ENCODE measurements at places on chromosomes 16 and 17. TPM values are rescaled to one million over a fixed set of nuclear protein-coding genes. Genes with fewer than 3 reads are reported as not detected.

The MAP2K6 gene
- total RNA-seq, result 4.0 TPM

The MEOX1 gene
- under 0.01 TPM for total RNA-seq

The PRRT2 gene
- total RNA-seq, result 1.3 TPM

The ST6GALNAC2 gene
- 1.0 TPM for total RNA-seq

The DPEP1 gene
- total RNA-seq, result 0.65 TPM

The ZG16 gene
- not detected for total RNA-seq

The KRT23 gene
- 0.46 TPM for total RNA-seq

The CTRL gene
- 0.74 TPM for total RNA-seq

The ACE gene
- 7.6 TPM for total RNA-seq

The STX1B gene
- 0.71 TPM for total RNA-seq

The C17orf58 gene
- 11.5 TPM for total RNA-seq

The AOC3 gene
- 1.6 TPM for total RNA-seq

The OTOP2 gene
- not detected for total RNA-seq

The ASPHD1 gene
- total RNA-seq, result 7.3 TPM

The PRR35 gene
- total RNA-seq, result not detected

The KRT24 gene
- not detected for total RNA-seq

The COQ7 gene
- total RNA-seq, result 21.1 TPM

The DHRS7C gene
- not detected for total RNA-seq

The ERN2 gene
- not detected for total RNA-seq

The WNT9B gene
- not detected for total RNA-seq

The MYH1 gene
- 0.09 TPM for total RNA-seq

The CACNG3 gene
- total RNA-seq, result not detected

The HID1 gene
- 0.28 TPM for total RNA-seq

The SAMD14 gene
- total RNA-seq, result 1.4 TPM

The CNGB1 gene
- total RNA-seq, result not detected

The CCDC47 gene
- total RNA-seq, result 55.9 TPM

The EPX gene
- total RNA-seq, result not detected

The TSC2 gene
- total RNA-seq, result 37.8 TPM

The WNT3 gene
- 0.71 TPM for total RNA-seq

The DNAH9 gene
- not detected for total RNA-seq

The CEMP1 gene
- total RNA-seq, result not detected

The TPPP3 gene
- 1.00 TPM for total RNA-seq

The GLP2R gene
- total RNA-seq, result 0.28 TPM

The SLC16A6 gene
- 1.00 TPM for total RNA-seq

The SULT1A2 gene
- total RNA-seq, result 0.09 TPM

The TBC1D3C gene
- not detected for total RNA-seq

The ABI3 gene
- total RNA-seq, result 0.09 TPM

The C1QL1 gene
- total RNA-seq, result 0.18 TPM

The SMIM36 gene
- total RNA-seq, result not detected

The GPR179 gene
- total RNA-seq, result under 0.01 TPM

The SLC12A3 gene
- total RNA-seq, result under 0.01 TPM

The CXCL16 gene
- 1.8 TPM for total RNA-seq

The CCDC92B gene
- total RNA-seq, result not detected

The PLA2G10 gene
- not detected for total RNA-seq

The CTRB2 gene
- total RNA-seq, result not detected

The KRT9 gene
- total RNA-seq, result not detected

Data from smooth muscle cell of bladder (primary cell).